Stimulated activated CD4-positive, alpha-beta T cell treated with anti-CD3 and anti-CD28 coated beads, TNF-alpha, amount 100 ng/mL, for 1 hour (primary cell): ENCODE measurements at places on chromosomes 2 and 18.

GRCh38 chr2:113080134-113080533 lies 12.4 kb downstream of the IL1F10 start:
- no peak for DNase-seq

GRCh38 chr2:148615381-148615841 lies 29.1 kb upstream of the EPC2 start:
- DNase-seq, result no peak

- no peak for DNase-seq
These were observed 777 bp upstream of the C18orf32 start for GRCh38 chr18:49487711-49488310.

DNA sequence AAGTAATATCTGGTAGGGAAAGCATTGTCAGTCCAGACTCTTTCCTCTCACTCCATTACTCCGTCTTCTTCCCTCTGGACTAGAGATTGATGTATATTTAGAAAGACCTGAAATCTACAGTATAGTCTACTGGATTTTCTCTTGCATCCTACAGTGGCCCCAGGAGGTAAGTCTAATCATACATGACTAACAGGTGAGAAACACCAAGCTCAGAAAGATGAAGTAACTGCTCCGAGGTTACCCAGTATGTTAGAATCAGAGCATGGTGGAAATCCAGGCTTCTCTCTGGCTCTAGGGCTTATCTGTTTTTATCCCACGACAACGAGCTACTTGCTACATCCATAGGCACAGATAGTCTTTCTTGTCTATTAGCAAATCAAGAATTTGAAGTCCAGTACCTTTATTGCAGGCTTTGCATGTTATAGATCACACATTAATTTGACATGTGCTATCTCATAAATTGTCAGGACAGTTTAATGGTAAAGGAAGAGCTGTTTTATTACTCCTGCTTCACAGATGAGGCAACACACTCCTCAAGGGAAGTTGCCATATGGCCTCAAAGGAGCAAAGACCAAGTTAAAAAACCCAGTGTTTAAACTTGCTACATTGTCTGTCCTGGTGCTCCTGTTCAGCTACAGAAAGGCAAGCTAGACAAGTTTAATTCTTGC lies 484.3 kb downstream of the THSD7B start:
- no peak for DNase-seq

DNA sequence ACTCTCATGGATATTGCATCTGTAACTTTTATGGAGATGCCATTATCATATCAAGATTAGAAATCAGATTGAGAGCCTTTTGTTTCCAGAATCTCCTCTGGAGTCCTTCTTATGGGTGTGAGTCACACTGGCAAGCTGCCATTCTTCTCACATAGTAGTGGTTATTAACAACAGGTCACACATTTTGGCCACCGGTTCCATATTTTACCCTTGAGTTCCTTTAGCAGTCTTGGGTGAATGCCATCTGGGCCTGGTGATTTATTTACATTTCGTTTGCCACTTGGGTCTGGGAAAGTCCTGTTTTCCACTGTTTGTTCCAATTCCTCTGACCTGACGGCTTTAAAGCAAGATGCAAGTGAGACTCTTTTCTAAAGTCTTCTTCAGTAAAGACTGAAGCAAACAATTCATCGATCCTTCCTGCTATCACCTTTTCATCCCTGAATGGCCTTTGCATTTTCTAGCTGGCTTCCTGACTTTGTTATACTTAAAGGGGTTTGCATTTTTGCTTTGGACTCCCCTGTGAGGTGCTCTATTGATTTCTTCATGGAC lies 80.5 kb upstream of the CAVIN2 start:
- no peak for DNase-seq

- DNase-seq, result no peak
These were observed 208.1 kb downstream of the NR4A2 start for GRCh38 chr2:156124458-156124857.

DNA sequence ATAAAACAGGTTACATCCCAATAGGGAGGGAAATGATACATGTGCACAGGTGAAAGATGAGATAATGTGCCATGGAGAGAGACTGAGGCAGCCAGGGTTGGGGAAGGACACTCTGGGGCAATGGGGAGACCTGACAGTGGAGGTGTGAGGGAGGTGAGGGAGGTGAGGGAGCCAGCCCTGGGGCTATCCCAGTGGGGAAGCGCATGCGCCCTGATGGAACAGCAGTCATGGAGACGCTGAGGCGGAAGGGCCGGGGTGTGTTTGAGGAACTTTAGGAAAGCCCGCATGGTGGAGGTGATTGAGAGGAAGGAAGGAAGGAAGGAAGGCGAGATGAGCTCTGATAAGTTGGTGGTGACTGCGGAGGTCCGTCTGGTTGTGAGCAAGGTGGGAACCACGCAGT lies 66.5 kb downstream of the CABLES1 start:
- DNase-seq, result no peak

DNA sequence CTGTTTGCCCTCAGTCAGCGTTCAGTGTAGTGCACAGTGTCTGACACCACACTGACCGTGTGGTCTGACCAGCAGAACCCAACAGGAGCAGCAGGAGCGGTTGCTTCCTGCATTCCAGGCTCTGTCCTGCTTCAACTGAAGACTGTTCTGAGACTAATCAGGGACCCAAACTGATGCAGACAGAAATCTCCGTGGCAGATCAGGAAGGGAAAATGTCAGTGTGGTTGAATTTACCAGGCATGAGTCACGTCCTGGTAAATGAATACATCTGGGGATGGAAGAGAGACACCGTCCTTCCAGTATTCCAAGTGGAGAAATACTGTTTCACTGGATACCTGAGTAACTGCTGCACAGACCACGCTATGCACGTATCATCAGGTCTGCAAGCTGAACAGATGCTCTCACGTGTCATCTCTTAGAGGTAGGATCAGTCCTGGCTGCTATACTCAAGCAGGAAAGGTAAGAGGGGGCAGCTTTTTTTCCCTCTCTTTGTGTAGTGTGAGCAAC lies 223.6 kb upstream of the EPAS1 start:
- no peak for DNase-seq

- no peak for DNase-seq
These were observed 232.4 kb downstream of the MTX2 start for GRCh38 chr2:176501617-176502016.
